GM10248 (cell line): ENCODE measurements at places on chromosomes 3 and 15.

- no peak for DNase-seq
These were observed 69.0 kb upstream of the THBS1 start for GRCh38 chr15:39511916-39512260.

GRCh38 chr3:33008282-33008681, 56.8 kb downstream of the CCR4 start:
- DNase-seq: no peak

GRCh38 chr3:98972155-98972554, 70.7 kb upstream of the DCBLD2 start:
- no peak for DNase-seq

DNA sequence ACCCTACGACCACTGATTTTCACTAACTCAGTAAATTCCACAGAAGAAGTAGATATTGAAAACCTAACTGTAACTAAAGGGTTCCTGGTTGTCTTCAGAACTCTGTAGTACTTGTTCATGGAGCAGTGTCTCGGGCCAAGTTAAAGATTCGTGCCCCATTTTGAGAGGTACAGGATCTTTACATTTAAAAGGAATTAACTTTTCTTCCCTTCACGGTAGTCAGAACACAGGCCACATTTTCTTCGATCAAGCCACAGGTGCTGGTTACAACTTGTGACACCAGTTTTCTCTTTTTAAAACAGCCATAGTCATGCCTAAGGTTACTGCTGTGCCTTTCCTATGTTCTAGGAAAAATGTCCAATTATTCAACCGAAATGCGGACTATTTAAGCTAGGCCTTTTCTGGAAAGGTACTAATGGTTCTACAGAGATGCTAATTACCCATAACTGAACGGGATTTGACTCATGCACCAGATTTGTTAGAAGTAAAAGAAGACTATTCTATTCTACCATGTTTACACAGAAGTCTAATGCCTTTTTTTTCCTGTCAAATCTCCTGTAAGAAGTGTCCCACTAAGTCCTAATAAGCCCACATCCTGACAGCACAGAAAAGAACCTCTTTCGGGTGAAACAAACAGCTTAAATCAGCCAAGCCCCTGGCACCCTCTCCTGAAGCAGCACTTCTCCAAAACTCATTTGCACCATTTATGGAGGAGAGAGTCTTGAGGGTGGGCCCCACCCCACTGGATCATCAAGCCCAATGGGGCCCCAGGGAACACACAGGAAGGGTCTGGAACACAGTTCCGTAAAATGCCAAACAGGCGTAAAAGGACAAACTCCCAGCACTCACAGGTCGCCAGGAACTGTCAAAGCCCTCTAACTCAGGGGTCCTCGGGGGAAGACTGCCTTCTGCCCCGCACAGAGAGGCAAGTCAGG, 1.9 kb downstream of the LRIG1 start:
- DNase-seq: no peak

DNA sequence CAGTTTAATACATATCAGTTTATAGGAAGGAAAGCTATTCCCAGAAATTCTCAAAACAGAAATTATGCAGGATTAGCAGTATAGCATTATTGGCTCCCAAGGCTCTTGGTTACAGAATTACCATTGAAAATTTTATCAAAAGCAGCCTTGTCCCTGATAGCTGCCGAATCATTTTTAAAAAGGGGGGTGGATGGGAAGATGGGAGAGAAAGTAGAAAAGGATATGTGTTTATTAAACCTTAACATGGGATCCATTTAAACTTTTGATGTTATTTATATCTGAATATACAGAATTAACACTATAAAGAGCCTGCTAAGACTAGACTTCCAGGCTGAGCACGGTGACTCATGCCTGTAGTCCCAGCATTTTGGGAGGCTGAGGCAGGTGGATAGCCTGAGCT, 10.8 kb downstream of the RCN2 start:
- no peak for DNase-seq

GRCh38 chr15:33093222-33093621, 101.3 kb downstream of the FMN1 start:
- DNase-seq: no peak

GRCh38 chr3:140499114-140499757, 178.6 kb upstream of the TRIM42 start:
- DNase-seq: no peak

DNA sequence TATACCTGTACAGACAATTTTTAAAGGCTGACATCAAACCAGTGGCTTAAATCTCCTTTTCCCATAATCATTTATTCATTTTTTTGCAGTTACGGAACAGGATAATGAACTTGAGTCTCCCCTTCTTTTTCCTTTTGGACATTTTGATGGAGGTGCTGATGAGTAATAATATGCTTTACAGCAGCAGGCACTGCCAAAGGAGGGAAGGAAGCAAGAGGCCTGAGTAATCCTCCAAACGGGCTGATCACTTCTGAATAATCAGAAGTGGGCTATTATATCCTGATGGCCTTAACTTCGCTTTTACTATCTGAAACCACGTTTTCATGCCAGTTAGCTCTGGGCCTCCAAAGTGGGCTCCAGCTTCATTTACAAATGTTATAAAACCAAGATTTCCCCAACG, 527.2 kb downstream of the FOXP1 start:
- DNase-seq: no peak

- DNase-seq: no peak
These were observed 139.2 kb upstream of the MEF2A start for GRCh38 chr15:99426431-99427105.
